ENCODE measurements at places on chromosomes 6 and 20.

DNA sequence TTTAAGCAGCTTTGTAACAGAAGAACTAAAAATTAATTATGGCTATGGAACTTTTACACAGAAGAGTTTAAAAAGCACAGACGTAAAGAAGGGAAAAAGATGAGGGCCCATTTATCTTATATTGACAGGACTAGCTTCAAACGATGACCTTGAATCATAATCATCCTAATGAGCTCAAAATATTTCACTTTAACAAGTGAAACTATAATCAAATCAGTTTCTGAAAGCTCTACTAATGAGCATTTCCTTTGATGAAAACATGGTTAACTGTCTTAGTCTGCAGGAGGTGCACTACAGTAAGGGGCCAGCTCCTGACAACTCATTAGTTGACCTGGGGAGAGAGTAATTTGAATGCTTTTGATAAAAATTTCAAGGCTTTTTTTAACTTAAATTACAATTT lies 228.0 kb upstream of the DEFB112 start:
- DNase-seq, result no peak

DNA sequence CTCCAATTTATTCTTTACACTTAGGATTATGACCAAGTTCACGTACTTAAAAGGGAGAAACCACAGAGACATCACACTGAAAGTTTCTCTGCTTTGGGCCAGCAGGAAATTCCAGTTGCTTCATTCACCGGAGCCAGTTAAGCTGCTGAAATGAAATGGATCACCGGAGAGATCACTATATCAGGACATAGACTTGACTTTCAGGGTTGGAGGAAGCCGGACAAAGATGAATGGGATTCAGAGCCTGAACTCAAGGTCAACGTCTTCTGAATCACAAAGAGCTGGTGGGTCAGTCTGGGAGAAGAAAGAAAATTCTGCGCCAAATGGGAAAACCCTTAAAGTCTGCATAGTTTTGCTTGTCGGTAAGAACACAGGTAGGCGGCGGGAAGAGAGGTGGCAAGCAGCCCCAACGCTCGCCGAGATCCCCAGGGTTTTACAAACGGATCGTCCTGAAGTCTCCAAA lies 81.9 kb upstream of the CCDC28A start:
- no peak for DNase-seq

DNA sequence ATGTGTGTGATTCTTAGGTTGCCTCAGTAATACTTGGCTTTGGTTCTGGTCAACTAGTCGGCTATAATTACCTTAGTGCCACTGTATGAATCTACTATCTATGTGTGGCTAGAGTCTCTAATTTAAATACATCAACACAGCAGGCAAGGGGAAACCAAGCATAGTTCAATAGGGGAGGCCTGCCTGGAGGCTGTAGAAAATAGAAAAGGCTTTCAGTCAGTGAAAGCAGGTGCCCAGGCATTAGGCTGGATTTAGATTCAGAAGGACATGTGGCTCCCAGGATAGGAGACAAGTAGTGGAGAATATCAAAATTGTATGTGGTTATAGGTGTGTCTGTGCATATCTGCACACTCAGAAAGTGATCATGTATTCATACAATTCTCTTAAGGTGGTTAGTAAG lies 115.1 kb upstream of the LAMP5 start:
- DNase-seq, result no peak

DNA sequence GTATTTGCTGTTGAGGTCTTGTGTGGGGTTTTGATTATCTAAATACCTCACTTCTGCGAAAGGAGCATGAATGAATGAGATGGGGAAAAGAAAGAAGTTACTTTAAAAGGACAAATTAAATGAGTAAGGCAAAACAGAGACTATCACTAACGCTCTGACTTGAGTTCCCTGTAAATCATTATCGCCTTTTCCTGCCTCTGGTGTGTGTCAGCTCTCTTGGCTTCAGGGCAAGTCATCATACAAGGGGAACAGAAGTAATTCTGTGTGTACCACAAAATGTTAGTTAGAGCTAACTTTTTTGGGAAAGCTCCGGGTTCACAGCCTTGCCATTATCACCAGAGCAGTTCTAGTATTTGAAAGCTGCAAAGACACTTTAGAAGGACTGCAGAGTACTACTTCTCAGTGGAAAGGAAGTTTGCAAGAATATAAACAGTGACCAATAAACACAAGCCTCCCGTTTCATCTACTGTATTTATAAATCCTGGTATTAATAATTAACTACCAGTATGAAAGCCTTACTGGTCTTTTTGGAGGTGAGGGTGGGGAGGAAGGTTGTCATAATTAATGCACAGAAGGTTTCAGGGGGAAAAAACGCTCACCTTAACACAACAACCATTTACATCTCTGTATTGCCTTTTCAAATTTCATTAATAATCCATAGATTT lies 1.2 kb downstream of the DZANK1 start:
- DNase-seq, result no peak

GRCh38 chr6:5211492-5211891 lies 49.3 kb downstream of the LYRM4 start:
- no peak for DNase-seq

DNA sequence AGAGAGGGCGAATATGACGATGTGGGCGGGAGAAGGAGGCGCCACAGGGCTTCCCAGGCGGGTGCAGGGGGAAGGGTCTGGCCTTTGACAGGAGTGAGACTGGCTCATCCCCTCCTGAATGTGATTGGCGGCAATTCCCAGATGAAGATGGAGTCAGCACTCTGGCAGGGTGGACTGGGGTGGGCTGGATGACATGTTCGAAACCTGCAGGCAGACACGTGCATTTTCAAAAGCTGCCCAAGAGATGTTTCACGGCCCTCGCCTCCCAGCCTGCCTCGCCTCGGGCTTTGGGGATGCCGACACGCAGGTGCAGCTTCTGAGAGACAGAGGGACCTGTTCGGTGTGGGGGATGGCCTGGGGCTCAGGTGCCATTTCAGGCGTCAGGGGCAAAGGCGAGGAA lies 66.8 kb upstream of the AFDN start:
- no peak for DNase-seq

GRCh38 chr20:55760586-55760985 lies 244.7 kb downstream of the CBLN4 start:
- no peak for DNase-seq

GRCh38 chr6:88013015-88013414 lies 34.6 kb upstream of the SPACA1 start:
- no peak for DNase-seq

GRCh38 chr6:28401172-28401571 lies 1.6 kb upstream of the ZSCAN12 start:
- DNase-seq, result no peak

GRCh38 chr20:2631228-2631627 lies 21.2 kb upstream of the NOP56 start:
- DNase-seq, result no peak

All from ecto neural progenitor cell (in vitro differentiated cells).